Right hindlimb (tissue), 1 donor: ENCODE measurements at places on chromosomes 6 and 20.

DNA sequence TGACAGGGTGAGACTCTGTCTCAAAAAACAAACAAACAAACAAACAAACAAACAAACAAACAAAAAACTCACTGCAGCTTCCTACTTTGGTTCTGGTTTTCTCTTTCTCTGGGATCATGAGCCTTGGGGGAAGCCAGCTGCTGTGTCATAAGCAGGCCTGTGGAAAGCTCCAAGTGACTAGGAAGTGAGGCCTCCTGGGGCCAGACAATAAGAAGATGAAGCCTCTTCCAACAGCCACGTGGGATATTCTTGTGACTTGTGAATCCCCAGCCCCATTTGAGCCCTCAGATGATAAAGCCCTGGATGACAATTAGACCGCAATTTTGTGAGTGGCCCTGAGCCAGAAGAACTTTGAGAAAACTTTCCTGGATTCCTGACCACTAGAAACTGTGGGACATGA is 11.4 kb downstream of the HLA-A start:
- no peak for DNase-seq

DNA sequence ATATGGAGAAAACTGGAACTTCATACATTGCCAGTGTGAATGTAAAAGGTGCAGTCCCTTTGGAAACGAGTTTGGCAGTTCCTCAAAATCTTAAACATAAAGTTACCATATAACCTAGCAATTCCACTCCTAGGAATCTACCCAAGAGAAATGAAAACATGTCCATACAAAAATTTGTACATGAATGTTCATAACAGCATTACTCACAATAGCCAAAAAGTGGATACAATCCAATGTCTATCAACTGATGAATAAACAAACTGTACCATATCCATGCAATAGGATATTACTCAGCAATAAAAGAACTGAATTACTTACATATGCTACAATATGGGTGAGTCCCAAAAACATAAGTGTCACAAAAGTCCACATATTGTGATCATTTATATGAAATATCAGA is 48.7 kb upstream of the ERVFRD-1 start:
- no peak for DNase-seq

GRCh38 chr20:18749528-18749927 is 64.1 kb upstream of the SCP2D1 start:
- no peak for DNase-seq

- no peak for DNase-seq
These were observed 38.4 kb upstream of the ARHGAP18 start for GRCh38 chr6:129748212-129748900.

DNA sequence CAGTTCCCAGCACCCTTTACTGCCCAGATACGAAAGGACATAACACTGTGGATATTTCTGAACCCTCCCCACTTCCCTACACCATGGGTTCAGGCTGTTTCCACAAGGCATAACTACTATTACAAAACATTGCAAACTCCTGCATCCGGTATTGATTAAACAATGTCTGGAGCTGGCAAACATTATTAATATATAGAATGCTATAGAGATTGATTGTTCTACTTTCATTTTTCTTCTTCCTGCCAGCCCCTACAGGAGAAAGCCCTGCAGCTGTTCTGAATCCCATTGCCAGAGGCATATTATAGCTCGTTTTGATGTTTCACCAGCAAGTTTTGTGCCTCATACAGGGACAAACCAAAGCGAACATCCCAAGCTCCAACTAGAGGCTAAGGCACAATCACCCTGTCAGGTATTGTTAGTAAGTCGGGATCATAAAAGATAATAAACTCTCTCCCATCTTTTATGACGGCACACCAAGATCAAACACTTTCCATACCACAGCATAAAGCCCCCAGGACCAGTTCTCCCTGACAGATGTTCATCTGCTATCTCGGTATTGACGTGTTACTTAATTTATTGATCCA is 331.1 kb upstream of the NT5E start:
- DNase-seq: no peak

- no peak for DNase-seq
These were observed 209.4 kb upstream of the JAG1 start for GRCh38 chr20:10883166-10883565.

GRCh38 chr6:101716810-101717209 is 323.3 kb downstream of the GRIK2 start:
- no peak for DNase-seq

DNA sequence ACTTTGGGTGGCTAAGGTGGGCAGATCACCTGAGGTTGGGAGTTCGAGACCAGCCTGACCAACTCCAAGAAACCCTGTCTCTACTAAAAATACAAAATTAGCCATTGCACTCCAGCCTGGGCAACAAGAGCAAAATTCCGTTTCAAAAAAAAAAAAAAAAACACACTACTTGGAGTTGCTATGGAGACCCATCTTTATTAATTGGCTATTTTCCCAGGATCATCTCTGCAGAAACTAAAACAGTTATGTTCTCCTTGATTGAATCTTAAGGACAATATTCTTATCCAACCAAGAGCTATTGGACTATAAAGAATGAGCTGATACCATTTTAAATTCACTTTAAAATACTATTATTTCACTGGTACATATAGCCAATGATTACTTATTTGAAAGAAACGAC is 14.7 kb downstream of the AKIRIN2 start:
- no peak for DNase-seq

DNA sequence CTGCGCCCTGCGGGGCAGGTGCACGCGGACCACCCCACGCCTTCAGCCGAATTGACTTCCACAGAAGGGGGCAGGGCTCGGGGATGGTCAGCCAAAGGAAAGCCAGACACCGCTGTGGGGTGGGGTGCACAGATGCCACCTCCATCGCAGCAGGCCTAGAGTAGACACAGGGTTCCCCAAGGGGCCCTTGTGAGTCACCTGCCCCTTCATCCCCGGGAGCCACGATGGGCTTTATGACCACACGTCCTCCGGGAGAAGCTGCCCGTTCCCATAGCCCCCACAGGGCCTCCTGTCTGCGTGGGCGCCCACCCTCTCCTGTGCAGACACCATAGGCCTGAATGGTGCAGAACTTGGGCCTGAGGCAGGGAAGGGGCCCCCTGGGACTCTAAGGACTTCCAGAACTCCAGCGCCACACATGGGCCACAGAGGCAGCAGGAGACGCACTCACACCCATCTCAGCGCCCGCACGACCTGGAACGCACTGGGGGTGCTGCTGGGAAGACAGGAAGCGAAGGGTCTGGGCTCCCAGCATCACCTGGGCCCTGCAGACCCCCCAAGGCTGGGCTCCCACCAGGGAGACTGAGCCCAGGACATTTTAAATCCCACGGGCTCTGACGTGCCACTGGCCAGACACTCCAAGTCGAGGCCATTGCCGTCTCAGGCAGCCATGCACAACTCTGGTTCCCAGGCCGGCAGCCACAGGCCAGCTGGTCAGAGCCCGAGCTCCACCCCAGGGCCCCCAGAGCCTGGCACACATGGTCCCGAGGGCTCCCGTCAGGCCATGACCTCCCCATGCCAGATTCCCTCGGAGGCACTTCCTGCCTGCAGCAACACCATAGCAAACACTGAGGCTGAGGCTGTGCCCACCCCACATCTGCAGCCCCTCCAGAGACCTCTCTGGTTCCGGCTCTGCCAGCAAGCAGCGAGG is 134.2 kb downstream of the DLL1 start:
- DNase-seq: peak; percentile 16

DNA sequence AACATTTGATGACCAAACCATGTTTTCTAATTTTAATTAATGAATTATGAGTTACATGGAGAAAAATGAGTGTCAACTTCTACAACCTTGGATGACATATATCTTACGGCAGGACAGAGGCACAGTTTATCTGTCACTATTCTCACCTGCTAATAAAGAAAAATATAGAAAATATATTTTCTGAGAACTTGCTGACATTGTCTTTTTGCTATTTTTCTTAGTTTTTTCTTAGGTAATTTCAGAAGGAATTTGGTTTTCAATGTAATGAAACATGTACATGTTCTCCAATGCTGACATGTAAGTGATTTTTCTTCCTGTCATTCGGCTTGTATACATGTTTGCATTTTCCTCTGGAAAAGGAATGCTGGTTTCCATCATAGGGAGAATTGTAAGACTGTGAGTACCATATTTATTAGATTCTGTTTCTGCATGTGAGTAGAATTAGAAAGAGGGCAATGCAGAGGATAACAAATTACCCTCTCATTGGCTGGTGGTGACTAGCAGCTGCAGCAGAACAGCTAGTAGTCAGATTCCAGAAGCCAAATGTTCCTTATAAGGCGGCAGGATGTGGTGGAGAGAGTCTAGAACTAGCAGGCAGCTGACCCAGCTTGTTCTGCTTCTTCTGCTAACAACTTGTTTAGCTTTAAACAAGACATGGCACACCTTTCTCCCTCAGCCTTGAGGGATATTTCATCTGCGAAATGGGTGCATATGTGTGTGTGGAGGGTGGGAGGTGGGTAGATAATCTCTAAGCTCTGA is 132.8 kb upstream of the SPACA1 start:
- DNase-seq: no peak

- DNase-seq: no peak
These were observed 417.3 kb upstream of the ARID1B start for GRCh38 chr6:156359912-156360311.
